Stimulated activated CD8-positive, alpha-beta memory T cell treated with anti-CD3 and anti-CD28 coated beads, Interleukin-2, amount 100 ng/mL, for 48 hours (primary cell): ENCODE measurements at places on chromosomes 12 and 14.

GRCh38 chr14:69052181-69052601 is 73.1 kb upstream of the ACTN1 start:
- DNase-seq = no peak

GRCh38 chr12:92070054-92070863 is 75.4 kb downstream of the BTG1 start:
- DNase-seq = no peak

- DNase-seq = no peak
These were observed 48.6 kb downstream of the RIMBP2 start for GRCh38 chr12:130667421-130667960.

GRCh38 chr14:77986773-77987172 is 183.4 kb upstream of the NRXN3 start:
- no peak for DNase-seq

GRCh38 chr12:70560671-70561070 is 76.6 kb downstream of the PTPRB start:
- no peak for DNase-seq

GRCh38 chr14:65226824-65227604 is 124.7 kb upstream of the MAX start:
- DNase-seq = no peak

GRCh38 chr12:32811686-32812392 is 56.1 kb upstream of the YARS2 start:
- no peak for DNase-seq

DNA sequence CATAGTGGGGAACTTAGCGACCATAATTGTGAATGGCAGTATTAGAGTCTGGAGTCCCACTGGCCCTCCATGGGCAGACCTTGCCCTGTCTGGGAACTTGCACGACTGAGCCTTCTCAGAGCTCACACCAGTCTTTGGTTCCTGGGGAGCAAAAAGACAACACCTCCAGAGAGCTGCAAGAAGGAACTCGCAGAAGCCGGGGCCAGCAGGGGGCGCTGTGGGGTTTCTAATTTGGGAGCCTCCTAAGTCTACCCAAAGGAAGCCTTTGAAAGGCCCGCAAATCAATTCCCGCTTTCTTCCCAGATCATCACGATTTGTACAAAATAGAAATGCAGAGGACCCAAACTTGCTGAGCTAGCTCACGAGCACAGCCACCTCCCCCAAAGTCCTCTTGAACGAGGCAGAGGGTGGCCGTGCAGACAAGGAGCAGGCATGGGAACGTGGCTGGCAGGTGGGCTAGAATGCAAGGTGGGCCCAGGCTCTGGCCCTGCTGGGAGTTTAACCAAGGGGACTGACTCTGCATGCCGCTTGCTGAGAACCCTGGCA is 46.3 kb upstream of the FBXO21 start:
- DNase-seq = peak; percentile 80

GRCh38 chr12:7026854-7027253 is 8.6 kb upstream of the LPCAT3 start:
- DNase-seq = no peak

DNA sequence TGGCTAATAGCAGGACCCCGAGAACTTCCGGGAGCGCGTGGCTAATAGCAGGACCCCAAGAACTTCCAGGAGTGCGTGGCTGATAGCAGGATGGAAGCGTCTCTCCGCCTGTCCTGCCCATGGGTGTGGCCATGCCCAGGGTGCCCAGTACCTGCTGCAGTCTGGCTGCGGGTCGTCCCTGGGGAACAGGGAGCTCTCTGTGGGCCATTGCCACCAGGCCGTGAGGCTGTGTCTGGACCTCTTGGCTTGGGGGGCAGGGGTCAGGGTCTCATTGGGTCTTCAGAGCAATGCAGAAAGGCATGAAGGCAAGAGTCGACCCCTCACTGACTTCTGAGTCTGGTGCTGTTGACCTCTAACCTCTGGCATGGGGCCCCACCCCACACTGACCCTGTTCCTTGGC is 35.4 kb downstream of the PACS2 start:
- no peak for DNase-seq

DNA sequence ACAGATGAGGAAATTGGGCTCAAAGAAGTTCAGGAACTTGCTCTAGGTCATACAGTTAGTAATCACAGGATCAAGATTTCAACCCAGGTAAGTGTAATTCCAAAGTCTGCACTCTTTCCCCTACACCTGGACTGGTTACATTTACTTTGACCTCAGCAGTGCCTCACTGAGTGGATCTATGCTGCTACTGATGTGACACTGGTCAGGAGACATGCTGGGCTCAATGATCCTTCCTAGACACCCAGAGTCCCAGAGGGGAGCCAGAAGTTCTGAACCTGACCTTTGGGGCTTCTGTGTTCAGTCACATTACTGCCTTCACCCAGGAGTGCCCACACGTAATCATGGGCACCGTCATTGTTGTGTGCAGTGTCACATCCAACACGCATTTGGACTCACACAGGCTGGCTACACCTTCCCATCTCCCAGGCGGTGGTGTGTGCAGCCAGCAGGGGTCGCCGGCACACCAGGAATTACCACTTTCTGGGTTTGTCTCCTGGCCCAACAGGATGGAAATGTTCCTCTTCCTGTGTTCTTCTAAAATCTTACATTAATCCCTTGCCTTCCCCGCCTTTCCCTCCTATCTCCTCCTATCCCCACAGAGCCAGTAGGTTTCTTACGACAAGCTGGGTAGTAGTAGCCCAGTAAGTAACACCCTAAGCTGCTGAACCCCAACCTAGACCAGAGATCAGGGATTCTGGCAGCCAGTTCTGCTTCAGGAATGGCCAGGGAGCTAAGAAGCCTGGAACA is 25.6 kb downstream of the CALCOCO1 start:
- peak; percentile 70 for DNase-seq

GRCh38 chr12:15278816-15279658 is 43.3 kb upstream of the PTPRO start:
- no peak for DNase-seq

DNA sequence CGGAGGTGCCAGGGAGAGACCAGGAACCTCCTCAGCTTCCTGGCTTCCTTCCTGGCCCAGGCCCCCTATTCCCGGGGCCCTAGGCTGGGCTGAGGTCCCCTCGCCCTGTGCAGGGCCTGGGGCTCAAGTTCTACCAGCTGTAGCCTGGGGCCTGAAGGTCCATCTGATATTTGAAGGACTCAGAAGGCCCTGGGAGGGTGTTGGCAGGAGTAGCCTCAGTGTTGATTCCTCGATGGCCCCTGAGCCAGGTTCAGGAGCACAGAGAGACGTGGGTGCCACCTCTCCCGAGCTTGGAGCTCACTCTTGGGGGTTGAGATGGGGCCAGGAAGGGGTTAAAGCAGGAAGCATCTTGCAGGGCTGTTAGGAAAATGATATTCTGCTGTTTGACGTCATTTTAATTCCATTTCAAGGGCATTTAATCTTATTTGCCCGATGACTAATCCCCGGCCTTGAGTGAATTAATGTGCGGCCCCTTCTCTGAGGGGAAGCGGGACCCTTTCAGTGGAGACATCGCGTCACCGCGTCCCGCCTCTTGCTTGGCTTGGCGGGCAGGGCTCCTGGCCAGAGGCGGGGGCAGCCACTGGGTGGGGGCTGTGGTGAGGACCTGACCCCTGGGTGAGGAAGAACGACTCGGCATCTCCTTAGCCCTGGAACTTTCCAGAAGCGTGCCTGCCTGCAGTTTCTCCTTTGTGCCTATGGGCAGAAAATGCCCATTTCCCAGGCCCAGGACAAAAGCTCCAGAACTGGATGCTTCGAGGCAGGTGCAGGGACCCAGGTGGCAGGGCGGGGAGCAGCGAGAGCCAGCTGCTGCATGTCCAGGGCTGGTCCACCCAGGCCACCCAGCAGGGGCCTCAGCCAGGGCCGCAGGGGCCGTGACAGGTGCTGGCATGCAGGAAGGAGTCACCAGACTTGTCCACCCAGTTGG is 158.3 kb downstream of the KIF26A start:
- no peak for DNase-seq

- no peak for DNase-seq
These were observed 21.7 kb downstream of the RNF212B start for GRCh38 chr14:23259426-23259825.

- no peak for DNase-seq
These were observed 17.7 kb upstream of the NEDD1 start for GRCh38 chr12:96889273-96889933.

- DNase-seq = no peak
These were observed 24.7 kb downstream of the NCKAP1L start for GRCh38 chr12:54522243-54522642.

- no peak for DNase-seq
These were observed 77.2 kb downstream of the PPP1R12A start for GRCh38 chr12:79857675-79858074.

DNA sequence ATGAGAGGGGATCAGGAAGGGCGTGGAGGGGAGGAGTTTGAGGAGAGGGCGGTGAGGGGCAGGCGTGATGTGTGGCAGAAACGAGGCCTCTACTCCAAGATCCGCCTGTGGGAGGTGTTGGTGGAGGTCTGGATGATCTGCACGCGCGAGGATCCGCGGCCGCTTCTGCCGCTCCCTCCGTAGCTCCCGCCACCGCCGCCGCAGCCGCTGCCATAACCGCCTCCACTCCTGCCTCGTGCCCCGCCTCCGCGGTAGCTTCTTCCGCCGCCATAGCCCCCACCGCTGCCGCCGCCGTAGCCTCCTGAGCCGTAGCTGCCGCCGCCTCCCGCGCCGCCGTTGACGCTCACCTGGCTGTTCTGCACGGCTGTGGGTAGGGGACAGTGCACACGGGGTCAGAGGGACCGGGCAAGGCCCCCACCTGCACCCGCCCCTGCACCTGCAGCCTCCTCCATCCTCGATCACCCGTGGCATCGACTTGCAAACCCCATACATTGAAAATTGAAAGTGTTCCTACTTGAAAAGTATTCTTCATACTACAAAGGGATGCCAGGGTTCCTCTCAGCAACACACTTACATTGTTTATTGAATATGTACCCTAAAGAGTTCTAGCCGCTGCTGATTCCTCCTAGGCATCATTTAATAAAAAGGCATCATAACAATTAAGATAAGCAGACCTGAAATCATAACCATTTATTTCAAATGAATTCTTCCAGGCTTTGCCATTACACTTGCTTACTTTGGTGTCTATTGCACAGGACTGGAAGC is 11.1 kb upstream of the KRT1 start:
- DNase-seq = peak; percentile 33

DNA sequence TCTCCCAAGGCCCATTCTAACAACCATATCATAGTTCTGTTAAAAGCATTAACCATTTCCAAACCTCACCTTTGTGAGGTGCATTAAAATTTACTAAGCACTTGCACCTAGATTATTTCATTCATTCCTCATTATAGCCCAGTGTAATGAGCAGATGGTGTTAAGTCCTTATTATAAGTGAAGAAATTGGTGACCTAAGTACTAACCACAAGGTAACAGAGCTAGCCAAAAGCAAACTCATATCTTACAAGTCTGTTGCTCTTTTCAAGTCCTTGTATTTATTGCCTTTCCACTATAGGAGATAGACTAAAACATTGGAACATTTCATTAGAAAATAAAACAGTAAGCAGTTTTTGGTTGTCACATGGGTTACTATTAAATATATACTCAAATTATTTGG is 49.7 kb downstream of the TDP1 start:
- no peak for DNase-seq

- DNase-seq = no peak
These were observed 109.0 kb upstream of the RPH3A start for GRCh38 chr12:112682586-112682985.
